NCI-H460 (cell line): ENCODE measurements at places on chromosomes 4 and X. TPM values are rescaled to one million over a fixed set of nuclear protein-coding genes. Genes with fewer than 3 reads are reported as not detected.

Gene CCDC120
- 0.22 and 0.52 TPM in 2 replicates for total RNA-seq

Gene S100G
- total RNA-seq = not detected in 2 replicates

Gene TLR1
- 2.9 and 3.6 TPM in 2 replicates for total RNA-seq

Gene RENBP
- 0.66 and 0.87 TPM in 2 replicates for total RNA-seq

Gene GPR143
- not detected in 2 replicates for total RNA-seq

Gene HS3ST1
- 0.54 and 4.6 TPM in 2 replicates for total RNA-seq

Gene CLIC2
- 6.4 and 8.1 TPM in 2 replicates for total RNA-seq

Gene SYTL5
- 0.05 and 0.17 TPM in 2 replicates for total RNA-seq

Gene RASSF6
- total RNA-seq = 0.07 and 0.29 TPM in 2 replicates

Gene SSX4
- total RNA-seq = not detected in 2 replicates

Gene PRRG3
- not detected in 2 replicates for total RNA-seq

Gene CSAG2
- not detected in 2 replicates for total RNA-seq

Gene PDE5A
- 0.17 and 0.59 TPM in 2 replicates for total RNA-seq

Gene CXCL11
- total RNA-seq = not detected in 2 replicates

Gene CDX4
- not detected in 2 replicates for total RNA-seq

Gene XG
- not detected in 2 replicates for total RNA-seq

Gene ZNF711
- 15.8 and 17.9 TPM in 2 replicates for total RNA-seq

Gene FSTL5
- 0.02 TPM in 1 of 2 replicates, not detected in the other for total RNA-seq

Gene HMGB3
- 64.2 and 93.1 TPM in 2 replicates for total RNA-seq
